ENCODE measurements at places on chromosomes 12 and 14.

DNA sequence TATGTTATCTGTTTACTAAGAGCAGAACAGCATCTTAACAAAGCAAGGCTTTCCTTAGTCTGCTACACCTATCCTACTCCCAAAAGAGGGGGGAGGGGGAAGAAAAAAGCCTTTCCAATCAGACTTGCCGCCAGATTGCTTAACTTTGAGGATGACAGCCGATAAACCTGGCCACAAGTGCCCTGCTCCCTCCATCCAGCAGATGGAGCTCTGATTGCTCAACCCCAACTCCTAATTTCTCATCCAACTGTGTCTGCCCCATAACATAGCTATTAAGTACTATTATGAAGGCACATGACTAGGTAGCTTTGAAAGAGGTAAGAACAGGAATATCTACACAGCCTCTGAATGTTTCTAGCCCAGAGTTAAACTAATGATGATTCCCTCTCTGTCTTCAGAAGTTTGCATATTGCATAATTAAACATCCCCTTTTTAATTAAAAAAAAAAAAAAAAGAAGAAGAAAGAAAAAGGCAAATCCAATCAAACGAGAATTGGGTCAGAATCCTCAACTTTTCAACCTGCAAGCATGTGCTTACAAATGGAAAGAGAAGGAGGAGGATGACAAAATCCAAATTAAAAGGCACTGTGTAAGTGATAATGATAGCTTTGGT is 247.4 kb downstream of the GALC start:
- DNase-seq: no peak

DNA sequence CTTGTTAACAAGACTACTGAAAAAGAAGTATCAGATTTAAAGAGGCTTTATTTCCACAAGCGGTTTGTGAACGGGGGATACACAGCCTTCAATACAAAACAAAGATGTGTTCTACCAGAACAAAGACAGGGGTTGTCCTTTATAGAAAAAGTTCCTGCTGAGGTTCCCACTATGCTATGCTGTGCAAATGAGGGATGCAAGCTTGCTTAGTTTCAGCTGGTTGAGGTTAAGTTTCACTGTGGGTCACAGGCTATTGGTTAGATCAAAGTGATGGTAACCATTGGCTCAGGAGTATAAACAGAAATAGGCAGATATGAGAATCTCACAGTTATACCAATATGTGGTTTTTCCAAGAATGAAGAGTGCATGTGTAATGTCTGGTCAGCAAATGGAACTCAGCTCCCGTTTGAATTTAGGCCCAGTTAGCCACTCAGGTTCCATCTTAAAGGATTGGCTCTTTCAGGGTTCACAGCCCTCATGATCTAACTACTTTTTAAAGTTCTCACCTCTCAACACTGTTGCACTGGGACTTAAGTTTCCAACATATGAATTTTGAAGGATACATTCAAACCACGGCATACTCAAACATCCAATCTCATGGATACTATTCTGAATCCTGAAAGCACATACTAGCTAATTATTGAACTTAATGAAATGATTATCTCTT is 215.4 kb upstream of the DCN start:
- no peak for DNase-seq

- no peak for DNase-seq
These were observed 68.9 kb downstream of the DAD1 start for GRCh38 chr14:22519877-22520685.

- no peak for DNase-seq
These were observed 98.4 kb downstream of the GTF2A1 start for GRCh38 chr14:81122326-81122725.

DNA sequence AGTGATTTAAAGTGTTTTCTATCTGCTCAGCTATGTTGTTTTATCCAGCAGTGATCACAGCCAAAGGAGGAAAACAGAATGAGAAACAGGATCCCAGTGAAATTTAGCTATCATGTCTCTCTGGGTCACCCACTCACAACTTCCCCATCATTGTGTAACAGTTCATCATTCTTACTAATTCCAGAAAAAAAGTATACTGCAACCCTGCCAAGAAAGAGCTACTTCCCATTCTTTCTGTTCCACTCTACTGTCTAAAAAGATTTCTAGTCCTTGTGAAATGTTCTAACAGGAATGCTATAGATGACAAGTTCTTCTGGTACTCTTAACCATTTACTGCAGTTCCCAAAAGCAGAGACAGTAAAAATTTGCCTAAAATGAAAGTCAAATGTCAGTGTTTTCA is 39.2 kb upstream of the CD163 start:
- DNase-seq: no peak

- no peak for DNase-seq
These were observed 567.7 kb downstream of the LRFN5 start for GRCh38 chr14:42174357-42174756.

DNA sequence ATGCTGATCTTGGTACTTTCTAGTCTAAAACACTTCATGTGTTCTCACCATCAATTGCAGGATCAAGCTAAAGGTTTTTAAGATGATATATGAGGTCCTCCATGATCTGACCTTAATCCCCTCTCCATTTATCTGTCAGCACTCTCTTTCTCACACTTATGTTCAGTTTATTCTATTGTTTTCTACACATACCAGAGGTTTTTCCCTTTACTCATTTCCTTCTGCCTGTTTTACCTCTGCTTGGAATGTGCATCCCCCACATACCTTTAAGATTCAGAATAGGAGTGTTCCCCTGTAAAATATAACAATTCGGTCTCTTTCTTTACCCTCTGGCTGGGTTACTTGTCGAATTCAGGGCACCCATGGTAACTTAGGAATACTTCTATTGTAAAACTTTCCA is 219.1 kb upstream of the PKP2 start:
- no peak for DNase-seq

DNA sequence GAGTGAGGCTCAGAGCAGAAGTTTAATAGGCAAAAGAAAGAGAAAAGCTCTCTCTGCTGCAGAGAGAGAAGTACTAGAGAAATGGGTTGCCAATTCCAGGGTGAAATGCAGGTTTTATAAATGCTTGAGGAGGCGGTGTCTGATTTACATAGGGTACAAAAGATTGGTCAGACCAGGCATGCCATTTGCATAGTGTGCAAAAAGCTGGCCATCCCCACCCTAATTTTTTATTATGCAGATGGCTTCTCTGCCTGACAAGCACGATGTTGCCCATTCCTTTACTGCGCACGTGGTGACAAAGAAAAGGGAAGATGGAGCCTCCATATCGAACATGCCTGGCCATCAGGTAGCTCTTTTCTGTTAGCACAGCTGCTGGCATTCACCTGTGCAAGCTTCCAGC is 209.3 kb upstream of the PPFIA2 start:
- no peak for DNase-seq

- peak; percentile 29 for DNase-seq
These were observed 7.0 kb downstream of the AMN start for GRCh38 chr14:102929241-102930137.

DNA sequence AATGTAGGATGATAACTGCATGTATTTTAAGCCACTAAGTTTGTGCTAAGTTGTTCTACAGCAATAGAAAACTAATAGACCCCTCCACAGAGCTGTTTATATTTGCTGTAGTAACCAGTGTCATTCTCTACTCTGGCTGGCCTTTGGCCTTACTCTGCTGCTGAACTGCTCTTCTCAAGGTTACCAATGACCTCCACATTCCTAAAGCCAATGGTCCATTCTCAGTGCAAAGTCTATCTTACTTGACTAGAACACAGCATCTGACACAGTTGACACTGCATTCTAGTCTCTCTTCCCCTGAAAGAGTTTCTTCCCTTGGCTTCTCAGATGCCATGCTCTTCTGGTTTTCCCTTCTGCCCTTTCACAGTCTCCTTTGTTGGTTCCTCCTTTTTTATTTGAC is 154.8 kb upstream of the CRY1 start:
- DNase-seq: no peak

DNA sequence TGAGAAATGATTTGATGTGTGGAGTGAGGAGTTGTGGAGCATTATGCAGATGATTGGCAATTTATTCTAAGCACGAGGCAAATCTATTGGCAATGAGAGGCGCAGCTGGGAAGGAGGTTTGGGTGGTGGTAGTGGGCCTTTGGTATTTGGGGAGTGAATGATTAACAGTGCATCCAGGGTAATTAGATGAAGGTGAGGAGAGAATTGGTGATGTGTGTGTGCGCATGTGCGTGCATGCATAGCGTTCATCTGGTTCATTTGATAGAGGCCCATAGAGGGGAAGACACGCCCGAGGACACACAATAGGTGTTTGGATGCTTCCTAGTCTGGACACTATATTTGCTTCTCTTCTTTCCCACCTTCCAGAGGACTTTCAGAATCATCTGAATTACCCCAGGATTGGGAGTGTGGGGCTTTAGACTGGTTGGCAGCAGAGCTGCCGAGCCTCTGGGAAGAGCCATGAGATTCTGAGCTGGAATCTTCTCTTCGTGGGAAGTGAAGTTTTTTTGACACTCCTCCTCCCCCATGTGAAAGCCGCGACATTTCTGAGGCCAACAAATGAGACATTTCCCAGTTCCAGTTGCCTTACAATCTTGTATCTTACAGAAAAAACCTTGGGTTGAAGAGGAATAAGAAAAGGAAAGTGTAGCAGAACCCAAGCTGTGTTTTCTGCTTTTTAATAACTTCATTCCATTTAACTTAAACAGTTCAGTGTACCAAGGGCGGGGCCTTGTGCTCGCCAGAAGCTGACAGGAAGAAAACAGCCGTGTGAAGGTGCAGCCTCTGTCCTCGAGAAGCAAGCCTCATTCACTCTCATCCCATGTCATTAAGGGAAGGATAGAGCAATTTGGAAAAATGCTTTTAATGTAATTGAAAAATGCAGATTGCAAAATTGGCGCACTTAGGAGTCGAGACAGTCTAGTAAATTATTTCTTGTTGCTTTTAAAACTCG is 65.2 kb downstream of the SLC25A47 start:
- no peak for DNase-seq
